ENCODE measurements at places on chromosomes 5 and 9.

DNA sequence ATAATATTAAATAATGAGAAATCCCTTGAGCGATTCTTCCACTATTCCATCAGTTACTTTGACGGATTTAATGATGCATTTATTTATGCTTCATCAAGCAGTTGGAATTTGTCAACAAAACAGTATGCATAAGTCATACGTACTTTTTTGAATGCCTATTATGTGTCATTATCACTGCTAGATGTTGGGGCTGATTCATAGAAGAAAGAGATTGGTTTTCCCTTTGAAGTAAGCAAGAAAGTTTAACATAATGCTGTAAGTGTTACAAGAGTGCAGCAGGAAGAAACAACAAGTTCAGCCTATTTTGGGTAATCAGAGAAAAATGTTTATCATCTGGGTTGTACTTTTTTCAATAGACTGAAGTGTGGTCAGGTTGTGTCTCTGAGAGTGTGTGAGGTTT is 121.2 kb upstream of the RANBP3L start:
- DNase-seq, result peak; percentile 88

- DNase-seq, result no peak
These were observed 107.6 kb upstream of the TNC start for GRCh38 chr9:115225459-115226116.

DNA sequence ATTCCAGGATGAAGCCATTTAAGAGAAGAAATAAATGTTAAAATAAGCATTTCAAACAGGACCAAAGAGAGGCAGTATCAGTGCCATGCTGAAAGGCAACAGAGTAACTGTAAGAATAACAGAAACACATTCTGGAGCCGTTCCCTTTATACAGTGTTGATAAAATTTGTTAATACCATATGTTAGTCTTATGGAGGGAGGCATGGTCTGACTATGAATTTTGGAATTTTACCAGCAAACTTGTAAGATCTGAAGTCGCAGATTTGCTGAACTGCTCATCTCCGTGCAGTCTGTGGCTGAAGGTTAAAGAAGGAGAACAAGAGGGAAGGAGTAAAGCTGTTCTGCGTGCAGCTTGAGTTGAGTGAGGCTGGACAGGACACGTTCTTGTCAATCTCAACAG is 508.4 kb downstream of the NFIB start:
- DNase-seq, result no peak

GRCh38 chr9:111919875-111920274 is 23.3 kb downstream of the UGCG start:
- DNase-seq, result no peak

GRCh38 chr5:4883360-4883759 is 256.8 kb upstream of the ADAMTS16 start:
- no peak for DNase-seq

DNA sequence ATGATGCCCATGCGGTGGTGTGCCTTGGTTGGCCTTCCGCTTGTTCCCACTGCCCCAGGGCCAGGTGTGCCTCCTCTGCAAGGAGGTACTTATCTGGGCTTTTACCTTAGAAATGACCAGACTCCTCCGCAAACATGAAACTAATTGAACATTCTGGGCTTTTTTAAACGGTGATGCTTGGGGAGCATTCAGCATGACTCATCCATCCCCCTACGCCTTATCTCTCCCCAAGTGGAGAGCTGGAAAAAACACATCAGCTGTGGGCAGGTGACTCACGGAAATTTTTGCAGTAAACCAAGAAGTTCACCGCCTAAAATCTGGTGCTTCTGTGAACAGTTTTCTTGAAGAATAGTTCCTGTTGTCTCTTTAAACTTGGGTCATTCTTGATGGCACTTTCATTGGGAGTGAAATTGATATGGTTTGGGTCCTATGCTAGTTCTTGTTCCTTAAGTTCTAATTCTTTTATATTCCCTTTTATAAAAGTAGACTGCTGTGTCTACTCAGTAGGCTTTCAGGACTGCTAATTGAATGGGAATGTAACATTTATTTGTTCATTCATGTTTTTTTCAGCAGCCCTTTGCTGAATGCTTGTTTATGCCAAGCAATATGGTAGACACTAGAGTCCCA is 39.6 kb downstream of the SFXN1 start:
- DNase-seq, result peak; percentile 10

DNA sequence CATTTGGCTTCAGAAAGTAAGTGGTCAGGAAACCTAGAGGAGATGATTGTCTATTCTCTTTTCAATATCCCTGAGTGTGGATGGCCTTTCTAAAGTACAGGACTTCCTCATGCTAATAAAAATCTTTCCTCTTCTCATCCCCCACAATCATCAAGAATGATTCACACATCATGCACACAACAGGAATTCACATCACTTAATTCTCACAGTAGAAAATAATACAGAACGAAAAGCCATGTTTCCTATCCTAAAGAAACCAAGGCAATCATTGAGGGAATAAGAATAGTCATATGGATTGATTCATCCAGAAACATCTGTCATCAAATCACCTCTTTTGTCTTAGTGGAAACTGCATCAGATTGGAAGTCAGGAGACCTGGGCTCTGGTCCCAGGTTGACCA is 203.1 kb upstream of the PIK3R1 start:
- DNase-seq, result peak; percentile 17

DNA sequence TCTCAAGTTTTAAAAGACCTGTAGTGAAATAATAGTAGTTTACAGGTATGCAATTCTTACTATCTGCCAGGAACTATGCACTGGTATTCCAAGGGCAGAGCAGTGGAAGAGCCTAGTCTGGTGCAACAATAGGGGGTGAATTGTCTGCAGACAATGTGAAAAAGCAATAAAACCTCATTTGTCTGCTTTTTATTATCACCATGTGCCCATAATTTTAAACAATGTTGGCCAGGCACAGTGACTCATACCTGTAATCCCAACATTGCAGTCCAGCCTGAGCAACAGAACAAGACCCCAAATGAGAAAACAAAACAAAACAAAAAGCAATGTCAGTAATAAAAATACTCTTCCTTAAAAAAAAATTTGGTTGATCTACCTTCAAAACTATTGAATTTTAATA is 12.2 kb upstream of the SLC44A1 start:
- DNase-seq, result no peak

DNA sequence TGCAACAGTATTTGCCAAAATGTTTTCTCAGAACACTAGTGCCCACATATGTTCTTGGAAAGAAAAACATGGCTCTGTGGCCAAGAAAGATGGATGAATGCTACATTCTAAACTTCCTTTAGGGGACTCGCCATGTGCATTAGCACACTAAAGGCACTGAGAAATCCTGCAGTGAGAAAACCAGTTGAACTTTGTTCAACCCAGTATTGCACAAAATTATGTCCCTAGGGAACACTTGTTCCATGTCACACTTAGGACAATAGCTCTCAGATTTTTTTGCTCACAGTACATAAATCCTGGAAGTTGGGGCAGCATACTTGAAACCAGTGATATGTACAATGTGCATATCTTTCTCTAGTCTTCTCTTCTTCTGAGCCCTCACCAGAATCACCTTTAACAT is 96.6 kb downstream of the ADRB2 start:
- no peak for DNase-seq

GRCh38 chr5:73037545-73037944 is 81.7 kb downstream of the FCHO2 start:
- no peak for DNase-seq

DNA sequence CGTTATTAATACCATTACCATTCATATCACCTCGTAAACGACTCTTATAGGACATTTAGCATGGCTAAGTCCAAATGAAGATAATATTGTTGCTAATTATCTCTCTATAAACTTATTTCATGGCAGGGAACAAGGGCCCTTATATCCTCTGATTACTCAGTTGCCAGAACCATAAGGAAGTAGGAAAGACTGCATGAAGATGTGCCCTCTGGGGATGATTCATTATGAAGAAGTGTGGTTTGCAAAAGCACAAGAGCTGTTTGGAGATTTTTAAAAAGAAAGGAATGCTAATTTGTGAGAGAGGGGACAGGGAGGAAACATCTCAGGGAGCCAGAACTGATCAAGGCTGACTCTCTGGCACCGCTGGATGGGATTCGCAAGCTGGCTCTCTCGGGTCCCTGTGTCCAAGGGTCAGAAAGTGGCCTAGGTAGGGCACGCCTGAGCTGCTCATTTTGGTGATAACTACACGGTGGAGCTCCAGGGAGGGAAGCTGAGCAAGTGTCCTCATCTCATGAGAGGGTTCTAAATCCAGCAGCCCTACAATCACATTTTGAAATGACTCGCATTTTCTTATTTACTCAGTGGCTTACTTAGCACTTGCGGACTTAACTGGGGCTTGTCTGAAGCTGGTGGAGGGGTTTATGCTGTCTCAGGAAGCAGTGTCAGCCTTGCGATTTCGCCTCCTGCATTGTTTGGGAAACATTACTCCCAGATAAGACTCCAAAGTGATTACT is 136.8 kb downstream of the C5orf15 start:
- DNase-seq, result peak; percentile 55

DNA sequence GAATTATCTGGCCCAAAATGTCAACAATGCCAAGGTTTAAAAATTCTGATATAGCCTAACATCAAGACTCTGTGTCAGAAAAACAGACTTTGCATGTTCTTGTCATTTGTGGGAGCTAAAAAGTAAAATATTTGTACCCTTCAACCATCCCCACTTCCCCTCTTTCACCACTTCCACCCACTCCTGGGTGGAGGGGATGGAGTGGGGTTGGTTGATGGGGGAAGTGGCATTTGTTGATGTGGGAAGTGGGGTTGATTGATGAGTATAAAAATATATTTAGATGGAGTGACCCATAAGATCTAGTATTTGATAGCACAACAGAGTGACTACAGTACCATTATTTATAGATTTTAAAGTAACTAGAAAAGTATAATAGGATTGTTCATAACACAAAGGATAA is 55.0 kb upstream of the C9orf72 start:
- DNase-seq, result no peak

DNA sequence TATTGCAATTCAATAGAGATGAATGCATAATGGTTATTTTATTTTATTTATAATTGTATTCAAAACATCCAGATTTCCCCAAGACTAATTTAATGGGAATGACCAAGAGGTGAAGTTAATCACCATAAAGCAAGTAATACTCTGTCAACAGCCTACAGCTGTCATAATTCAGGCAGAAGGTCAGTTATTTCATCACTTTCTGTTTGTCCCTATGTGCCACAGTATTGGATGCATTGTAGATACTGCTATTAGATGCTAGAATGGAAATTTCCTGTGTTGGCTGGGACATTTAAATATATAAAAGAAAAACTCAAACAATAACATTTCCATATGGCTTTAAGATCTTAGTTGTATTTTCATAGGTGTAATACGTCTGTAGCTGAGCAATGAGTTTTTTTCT is 56.7 kb upstream of the MINAR2 start:
- no peak for DNase-seq

DNA sequence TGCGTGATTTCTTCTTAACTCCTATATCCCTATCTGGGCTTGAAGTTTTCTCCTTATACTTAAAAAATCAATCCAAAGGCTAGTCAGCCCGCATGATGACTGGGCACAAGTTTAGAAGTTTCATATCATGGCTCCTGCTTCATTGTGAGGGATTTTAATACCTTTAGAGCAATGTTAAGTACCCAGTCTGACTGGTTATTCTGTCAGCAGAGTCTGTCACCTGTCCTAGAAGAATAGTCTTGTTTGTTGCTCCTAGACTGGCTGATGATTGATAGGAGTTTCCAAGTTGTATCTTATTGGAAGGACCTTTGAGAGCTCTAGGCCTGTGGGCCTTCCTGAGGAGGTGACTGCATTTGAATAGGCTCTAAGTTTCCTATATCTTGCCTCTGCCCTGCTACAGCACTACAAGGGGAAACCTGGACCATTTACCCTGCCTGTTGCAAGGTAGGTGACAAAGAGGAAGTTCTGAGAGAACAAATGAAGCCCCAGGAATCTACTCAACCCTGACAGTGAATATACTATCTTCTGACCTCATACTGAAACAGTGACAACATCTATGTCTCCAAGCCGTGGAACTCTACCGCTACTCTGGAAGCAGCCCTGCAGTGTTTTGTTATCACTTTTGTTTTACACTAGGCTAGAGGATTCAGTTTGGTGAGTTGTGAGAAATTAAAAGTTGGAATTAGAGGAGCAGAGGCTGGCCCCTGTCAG is 66.5 kb downstream of the F2RL2 start:
- DNase-seq, result no peak

- DNase-seq, result no peak
These were observed 17.0 kb downstream of the RALGDS start for GRCh38 chr9:133103987-133104505.

DNA sequence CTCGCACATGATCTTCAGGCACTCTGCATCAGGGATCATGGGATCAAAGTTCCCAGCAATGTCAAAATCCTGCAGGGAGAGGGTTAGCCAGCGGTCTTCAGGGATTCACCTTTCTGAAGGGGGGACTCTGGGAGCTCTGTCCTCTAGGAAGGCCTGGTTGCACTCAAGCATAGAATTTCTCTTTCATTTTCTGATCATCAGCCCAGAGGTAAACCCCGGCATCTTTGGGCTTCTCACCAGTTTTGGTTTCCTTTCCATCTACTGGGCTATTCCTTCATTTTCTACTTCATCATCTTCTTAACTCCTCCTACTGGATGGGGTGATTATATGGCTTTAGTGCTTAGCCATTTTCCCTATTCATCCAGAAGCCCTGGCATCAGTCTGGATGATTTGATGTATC is 4.6 kb upstream of the DND1 start:
- no peak for DNase-seq

GRCh38 chr5:78888580-78889368 is 96.3 kb downstream of the ARSB start:
- no peak for DNase-seq

- DNase-seq, result no peak
These were observed 136.8 kb downstream of the ASTN2 start for GRCh38 chr9:117278020-117278419.

All from kidney glomerular epithelial cell (primary cell).